ENCODE measurements at places on chromosomes 6 and 20. TPM values are rescaled to one million over a fixed set of nuclear protein-coding genes. Genes with fewer than 3 reads are reported as not detected.

REM1 gene
- total RNA-seq: 3.4 TPM

SYCP2L gene
- 1.8 TPM for total RNA-seq

DNA sequence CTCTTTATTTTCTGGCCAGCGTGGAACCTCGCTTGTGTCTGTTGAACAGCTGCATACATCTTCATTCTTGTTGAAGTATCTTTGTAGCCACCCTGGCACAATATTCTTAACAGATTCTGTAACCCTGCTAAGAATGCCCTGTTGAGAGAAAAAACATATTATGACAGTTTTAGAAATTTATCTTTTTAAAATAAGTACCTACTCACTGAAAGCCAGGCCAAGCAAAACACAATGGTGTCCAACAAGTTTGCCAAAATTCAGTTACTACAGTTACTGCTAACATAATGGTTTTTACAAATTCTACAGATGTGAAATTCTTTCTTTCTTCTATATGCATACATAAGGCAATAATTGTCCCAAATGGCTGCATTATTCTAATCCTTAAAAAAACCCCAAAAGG lies 18.2 kb downstream of the NUP153 start:
- no peak for DNase-seq

DNA sequence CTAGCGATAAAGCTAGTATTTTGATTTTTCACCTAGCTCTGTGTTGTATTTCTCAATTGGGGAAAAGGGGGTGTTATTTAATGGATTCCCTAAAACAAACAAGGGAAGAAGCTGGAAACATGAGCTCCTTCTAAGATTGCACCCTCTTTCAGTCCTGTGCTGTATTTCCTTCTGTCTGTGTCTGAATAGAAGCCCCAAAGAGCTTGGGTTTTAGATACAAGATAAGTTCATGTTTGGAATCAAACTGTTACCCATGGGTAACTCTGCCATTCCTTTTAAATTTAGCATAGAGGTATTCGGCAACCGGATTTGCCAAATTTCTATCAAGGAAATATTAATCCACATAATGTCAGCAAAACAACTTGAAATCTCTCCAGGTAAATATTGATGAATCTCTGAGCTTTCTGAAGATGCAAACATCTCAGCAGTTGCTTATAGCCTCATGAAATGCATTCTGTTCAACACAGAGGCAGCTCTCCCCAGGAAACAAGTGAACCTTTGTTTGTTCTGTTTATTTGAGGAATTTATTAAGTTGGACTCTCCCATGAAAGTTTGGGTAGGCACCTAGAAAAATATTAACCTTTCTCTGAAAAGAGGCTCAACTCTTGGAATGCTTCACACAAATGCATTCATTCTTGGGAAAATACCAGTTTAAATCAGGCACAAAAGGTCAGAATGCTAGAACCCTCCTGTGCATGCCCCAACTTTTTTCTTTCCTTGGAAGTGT lies 9.9 kb upstream of the SCGN start:
- no peak for DNase-seq

DNA sequence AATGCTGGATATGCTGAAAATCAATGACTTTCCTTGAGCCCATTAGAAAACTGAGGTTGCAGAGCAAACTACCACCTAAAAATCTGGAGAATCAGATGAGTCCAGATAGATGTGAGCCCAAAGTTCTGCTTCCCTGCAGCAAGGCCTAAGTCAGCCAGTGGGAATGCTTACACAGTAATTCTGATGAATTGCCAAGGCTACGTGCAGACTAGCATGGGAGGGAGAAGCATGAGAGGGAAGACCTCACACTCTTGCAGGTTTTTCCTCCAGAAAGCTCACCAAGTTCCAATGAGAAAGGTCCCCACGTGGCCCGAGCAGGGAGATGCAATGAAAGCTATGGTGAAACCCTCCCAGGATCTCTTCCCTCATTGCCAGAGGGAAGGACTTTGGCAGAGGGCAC lies 104.8 kb upstream of the SIRPA start:
- no peak for DNase-seq

GRCh38 chr20:23156170-23156841 lies 70.2 kb upstream of the CD93 start:
- no peak for DNase-seq

GRCh38 chr6:39279539-39279938 lies 34.7 kb downstream of the KCNK17 start:
- DNase-seq: no peak

- no peak for DNase-seq
Observed at GRCh38 chr6:7196685-7197283, 89.0 kb downstream of the RREB1 start.

DNA sequence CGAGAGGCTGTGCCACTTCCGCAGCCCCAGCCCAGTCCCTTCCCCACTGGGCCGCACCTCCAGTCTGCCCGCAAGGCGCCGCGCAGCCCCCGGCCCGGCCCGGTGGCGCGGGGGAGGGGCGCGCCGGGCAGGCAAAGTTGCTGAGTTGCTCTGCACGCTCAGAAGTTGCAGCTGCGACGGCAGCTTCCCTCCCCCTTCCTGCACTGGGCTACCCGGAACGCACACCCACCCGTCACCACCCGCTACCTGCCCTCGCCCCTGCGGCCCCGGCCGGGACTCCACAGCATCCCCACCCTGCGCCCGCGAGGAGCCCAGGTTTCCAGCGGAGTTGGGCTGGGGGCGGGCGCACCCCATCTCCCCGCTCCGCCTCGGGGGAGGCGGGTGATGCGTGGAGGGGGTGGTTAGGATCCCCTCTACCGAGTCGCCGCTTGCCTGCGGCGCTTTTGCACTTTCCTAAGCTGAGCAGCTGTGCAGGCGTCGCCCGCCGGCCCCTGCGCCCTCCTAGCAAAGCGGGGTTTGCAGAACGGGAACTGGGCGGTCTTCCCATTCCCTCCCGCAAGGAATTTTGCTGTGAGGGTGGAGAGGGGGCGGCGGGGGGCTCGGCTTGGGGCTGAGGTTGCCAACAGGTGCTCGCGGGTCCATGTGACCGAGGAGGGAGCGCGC lies 55.9 kb upstream of the RREB1 start:
- peak; percentile 58 for DNase-seq

GRCh38 chr20:48465271-48465670 lies 362.5 kb downstream of the PREX1 start:
- DNase-seq: no peak
